ENCODE measurements at places on chromosomes 4 and X.
A peak's percentile ranks its signal among the peaks of the same experiment; 100 is the strongest.

DNA sequence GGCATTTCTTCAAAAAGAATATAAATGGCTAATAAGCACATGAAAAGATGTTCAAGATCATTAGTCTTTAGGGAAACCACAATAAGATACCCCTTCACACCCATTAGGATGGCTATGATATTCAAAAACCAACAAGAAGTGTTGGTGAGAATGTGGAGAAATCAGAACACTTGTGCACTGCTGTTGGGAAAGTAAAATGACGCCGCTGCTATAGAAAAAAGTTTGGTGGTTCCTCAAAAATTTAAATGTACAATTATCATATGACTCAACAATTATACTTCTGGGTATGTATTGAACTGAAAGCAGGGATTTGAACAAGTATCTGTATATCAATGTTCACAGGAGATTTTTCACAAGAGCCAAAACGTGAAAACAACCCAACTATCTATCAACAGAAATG lies 29.4 kb upstream of the NEUROG2 start:
- no peak for DNase-seq

- peak; percentile 63 for DNase-seq
These were observed 9.2 kb upstream of the GABRA4 start for GRCh38 chr4:47002580-47002979.

- DNase-seq = no peak
These were observed 1469.0 kb downstream of the PCDH7 start for GRCh38 chr4:32189130-32189529.

GRCh38 chrX:113868177-113868576 lies 715.7 kb upstream of the HTR2C start:
- DNase-seq = peak; percentile 85

GRCh38 chr4:186249785-186250754 lies 15.9 kb upstream of the F11 start:
- no peak for DNase-seq

DNA sequence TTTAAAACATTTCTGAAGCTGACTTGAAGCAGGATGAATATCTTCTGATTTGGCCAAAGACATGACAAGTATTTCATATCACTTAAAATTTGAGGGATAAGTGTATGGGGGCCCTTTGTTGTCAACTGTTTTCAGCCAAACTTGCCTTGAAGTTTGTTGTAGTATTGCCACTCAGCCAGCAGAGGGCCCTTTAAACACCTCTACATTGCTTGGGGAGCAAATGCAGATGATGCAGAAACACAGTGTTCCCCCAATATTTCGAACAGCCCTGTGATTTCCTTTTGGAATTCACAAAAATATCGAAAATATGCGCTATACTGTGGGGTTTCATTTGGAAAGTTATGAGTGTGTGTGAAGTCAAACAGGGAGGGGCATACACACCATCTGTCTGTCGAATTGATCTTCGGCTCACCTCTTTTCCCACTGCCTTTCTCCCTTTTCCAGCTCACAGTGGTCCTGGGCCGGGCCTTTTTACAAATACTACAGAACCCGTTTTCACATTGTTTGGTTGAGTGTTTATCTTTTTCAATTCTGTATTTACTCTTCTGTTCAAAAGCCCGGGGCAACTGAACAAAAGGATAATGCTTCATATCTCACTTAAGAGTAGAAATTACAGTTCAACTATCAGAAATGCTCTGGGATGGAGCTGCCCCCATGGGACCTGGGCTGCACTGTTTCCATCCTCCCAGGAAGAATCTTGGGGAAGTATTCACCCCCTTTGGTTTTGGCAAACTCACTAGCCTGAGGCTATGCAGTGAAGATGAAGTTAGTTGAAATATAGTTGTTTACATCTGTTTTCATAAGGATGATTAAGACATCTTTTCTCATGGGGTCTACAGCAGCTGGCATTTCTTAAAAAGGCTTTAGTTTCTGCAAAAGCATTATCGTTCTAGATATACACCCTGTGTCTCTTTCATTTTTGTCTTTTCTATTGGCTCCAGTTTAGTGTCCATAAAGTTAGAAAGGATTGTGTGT lies 137.6 kb downstream of the EGF start:
- DNase-seq = peak; percentile 34

DNA sequence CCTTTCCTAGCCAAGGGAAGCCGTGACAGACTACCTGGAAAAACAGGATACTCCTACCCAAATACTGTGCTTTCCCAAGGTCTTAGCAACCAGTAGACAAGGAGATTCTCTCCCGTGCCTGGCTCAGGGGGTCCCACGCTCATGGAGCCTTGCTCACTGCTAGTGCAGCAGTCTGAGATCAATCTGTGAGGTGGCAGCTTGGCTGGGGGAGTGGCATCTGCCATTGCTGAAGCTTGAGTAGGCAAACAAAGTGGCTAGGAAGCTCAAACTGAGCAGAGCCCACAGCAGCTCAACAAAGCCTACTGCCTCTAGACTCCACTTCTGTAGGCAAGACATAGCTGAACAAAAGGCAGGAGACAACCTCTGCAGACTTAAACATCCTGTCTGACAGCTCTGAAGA lies 177.1 kb downstream of the PARM1 start:
- DNase-seq = no peak

DNA sequence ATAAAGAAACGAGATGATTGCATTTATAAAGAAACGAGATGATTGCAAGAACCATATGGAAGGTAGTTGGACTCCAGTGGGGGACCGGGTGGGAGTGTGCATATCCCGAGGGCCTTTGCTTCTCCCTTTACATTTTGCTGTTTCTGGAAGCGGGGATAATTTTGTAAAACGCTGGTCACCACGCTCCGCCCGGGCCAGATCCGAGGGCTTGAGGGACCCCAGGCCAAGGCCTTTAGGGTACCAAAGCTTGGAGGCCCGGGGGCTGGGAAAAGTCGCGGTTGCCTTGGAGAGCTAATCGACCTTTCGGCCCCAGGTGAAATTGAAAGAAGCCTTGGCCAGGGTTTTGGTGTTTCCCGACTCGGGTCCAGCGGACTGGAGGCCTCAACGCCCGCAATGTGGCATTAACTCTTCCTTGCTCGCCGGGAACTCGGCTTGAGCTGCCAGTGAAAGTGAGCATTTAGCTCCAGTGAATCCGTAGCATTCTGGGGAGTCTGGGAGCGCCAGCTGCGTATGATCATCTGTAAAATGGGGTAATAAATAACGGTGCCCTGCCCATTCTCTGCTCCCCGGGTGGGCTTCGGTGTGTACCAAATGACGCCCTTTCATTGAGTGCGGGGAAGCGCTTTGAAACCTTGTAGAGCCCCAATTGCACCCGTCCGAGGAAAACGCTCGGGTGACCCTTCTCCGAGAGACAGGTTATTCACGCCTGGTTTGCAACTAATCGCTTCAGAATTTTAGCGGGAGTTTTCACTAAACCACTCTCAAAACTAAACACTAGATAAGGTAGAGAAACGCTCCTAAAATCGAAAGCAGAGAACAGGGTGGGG lies 4.5 kb downstream of the NKX3-2 start:
- no peak for DNase-seq

DNA sequence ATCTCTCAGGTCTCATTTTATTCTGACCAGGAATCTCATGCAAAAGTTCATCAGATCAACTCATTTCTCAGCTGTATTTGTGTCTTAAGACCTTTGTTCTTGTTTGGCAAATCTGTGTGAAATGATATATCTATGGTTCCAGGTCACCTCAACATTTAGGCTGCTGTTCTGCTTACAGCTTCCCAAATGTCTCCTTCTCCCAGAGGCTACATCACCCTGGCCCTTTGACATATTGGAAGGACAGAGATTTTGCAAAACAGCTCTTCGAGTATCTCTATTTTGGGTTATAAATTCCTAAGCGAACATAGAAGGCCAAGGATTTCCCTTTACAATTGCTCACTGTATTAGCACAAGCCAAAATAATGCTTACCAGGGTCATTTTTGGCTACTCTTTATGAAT lies 57.5 kb upstream of the GIMD1 start:
- no peak for DNase-seq

GRCh38 chr4:162497564-162498167 lies 333.9 kb upstream of the FSTL5 start:
- DNase-seq = peak; percentile 80

DNA sequence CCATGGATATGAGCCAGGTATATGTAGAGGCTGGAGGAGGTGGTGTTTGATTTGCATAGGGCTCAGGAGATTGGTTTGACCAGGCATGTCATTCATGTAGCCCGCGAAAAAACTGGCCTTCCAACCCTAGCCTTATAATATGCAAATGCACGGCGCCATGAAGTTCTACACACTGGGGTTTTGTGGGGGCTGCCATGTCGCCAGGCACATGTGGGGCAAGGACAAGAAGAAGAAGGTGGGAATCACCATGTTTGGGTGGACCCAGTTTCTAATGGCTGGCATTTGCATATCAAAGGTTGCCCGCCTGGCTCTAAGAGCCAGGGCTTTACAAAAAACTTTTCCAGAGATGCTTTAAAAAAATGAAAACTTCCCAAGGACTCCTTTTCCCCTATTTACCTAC lies 1251.0 kb downstream of the PCDH18 start:
- no peak for DNase-seq

GRCh38 chr4:128591482-128591881 lies 218.0 kb upstream of the JADE1 start:
- no peak for DNase-seq

GRCh38 chrX:124960454-124960853 lies 359.2 kb upstream of the TEX13C start:
- no peak for DNase-seq

- no peak for DNase-seq
These were observed 543.1 kb upstream of the ADGRL3 start for GRCh38 chr4:60657041-60657440.

GRCh38 chrX:65821721-65822496 lies 154.5 kb downstream of the MSN start:
- peak; percentile 10 for DNase-seq

- DNase-seq = no peak
These were observed 241.7 kb upstream of the TLL1 start for GRCh38 chr4:165631208-165631894.

GRCh38 chrX:151816934-151817333 lies 82.4 kb downstream of the CNGA2 start:
- DNase-seq = no peak

DNA sequence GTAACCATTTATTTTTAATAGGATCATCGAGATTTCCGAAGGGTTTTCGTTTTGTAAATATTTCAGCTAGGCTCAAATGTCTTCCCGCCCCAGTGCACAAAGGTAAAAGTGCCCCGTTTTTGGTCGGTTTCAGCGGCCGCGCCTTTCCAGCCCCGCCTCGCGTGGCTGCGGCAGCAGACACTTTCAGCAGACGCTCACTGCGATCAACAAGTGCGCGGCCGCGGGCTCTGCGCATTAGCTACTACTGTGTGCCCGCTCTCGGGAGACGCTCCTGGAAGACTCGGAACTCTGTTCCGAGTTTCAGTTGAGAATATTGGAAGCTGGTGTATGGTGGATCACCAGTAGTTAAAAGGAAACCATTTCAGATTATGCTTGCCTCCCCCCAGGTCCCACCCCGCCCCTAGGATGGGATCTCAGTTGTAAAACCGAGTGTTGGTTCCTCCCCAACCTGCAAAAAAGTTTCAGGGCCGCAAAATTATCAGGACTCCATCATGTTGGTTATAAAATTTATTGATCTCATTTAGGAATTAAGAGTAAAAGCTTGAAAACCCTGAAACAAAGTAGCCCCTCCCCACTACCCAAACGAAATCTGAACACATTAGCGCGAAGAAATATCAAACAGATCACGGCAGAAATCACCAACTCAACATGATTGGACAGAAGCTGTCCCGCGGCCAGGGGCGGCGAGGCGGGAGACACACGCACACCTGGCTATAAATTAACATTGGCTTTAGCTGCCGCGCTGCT lies 2.2 kb downstream of the SOX3 start:
- no peak for DNase-seq

GRCh38 chr4:38921151-38921550 lies 53.5 kb downstream of the FAM114A1 start:
- no peak for DNase-seq

- no peak for DNase-seq
These were observed 56.3 kb downstream of the PKD2 start for GRCh38 chr4:88063634-88064296.

- no peak for DNase-seq
These were observed 193.8 kb downstream of the FBXO8 start for GRCh38 chr4:174089711-174090110.

DNA sequence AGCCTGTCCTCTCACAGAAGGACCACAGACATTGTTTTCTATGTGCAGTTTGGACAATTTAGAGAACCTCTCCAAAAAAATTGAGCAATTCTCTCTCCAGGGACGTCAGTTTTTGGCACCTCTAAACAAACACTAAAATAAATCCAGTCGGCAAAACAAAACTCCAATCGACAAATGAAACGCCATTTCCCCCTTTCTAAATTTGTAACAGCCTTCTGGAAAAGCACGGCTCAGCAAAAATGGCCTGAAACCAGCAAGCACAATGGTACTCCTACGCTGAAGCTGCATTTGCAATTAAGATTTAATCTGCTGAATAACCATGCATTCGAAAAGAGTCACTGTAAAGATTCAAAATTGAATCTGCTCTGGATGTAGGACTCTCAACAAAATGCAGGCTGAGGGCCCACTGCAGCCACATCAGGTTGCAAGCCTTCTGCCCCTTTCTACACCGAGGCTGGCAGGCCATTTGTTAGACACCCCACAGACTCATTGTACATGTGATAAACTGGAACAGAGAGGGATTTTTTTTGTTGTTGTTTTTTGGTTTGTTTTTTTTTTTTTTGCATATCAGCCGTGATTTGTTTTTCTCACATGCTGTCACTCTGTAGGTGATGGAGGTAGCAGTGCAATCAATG lies 79.9 kb upstream of the MAP3K15 start:
- DNase-seq = no peak

GRCh38 chrX:154829926-154830442 lies 4.5 kb downstream of the SMIM9 start:
- DNase-seq = no peak

DNA sequence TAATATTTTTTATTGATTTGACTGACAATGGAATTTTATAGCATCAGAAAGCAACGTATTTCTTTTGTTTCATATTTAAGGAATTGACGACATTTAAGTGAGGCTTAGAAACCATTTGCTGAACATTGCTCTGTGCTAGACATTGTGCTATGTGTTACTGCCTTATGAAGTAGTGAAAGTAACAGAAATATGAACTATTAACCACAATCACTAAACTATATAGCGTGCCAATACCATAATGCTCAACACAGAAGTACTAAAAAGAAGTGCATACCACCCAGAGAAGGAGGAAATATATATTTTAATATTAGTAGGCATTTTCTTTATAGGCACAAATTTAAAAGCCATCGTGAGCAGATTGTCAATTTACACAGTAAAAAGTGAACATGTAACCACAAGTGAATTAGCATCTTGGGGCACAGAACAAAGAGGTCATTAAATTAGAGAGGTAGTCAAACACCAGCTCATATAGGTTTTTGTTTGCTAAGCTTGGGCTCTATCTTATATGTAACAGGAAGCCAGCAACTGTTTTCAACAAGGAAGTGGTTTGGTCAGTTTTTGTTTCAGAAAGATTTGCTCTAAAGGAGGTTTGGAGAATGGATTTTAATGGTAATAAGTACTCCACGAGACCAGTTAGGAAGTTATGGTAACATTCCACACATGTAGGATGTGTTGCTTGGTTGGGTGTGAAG lies 270.7 kb downstream of the GRXCR1 start:
- DNase-seq = peak; percentile 65

GRCh38 chr4:45475548-45475947 lies 648.3 kb downstream of the GABRG1 start:
- peak; percentile 59 for DNase-seq

Data from Kasumi-1 (cell line).